ENCODE measurements at places on chromosomes 2 and 18. TPM values are rescaled to one million over a fixed set of nuclear protein-coding genes. Genes with fewer than 3 reads are reported as not detected.

CNTNAP5 gene
- not detected for total RNA-seq

ATP6V1B1 gene
- total RNA-seq, result 1.7 TPM

ARHGEF33 gene
- total RNA-seq, result 0.29 TPM

PTPRN gene
- 3.6 TPM for total RNA-seq

CHPF gene
- 94.8 TPM for total RNA-seq

ARHGAP25 gene
- total RNA-seq, result 0.66 TPM
